HCEC 1CT (cell line): ENCODE measurements at places on chromosomes 7 and 10.

GRCh38 chr7:4641091-4641666 is 40.9 kb upstream of the FOXK1 start:
- DNase-seq = no peak

DNA sequence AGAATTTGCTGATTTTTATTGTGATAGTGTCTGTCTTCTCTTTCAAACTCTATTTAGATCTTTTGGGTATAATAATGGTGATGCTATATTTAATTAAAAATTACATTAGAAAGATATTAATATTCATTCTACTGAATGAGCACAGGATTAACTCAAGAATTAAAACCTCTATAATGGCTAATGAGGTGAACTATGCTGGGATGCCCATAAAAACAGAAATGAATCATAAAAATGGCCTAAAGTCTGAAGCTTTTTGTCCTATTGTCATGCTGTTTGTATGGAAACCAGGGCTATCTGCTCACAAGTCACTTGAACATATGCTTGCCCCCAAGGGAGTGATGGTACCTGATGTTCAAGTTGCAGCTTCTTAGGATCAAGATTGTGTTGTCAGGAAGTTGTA is 76.2 kb upstream of the ICA1 start:
- no peak for DNase-seq

GRCh38 chr7:127704211-127704610 is 52.2 kb downstream of the SND1 start:
- no peak for DNase-seq

DNA sequence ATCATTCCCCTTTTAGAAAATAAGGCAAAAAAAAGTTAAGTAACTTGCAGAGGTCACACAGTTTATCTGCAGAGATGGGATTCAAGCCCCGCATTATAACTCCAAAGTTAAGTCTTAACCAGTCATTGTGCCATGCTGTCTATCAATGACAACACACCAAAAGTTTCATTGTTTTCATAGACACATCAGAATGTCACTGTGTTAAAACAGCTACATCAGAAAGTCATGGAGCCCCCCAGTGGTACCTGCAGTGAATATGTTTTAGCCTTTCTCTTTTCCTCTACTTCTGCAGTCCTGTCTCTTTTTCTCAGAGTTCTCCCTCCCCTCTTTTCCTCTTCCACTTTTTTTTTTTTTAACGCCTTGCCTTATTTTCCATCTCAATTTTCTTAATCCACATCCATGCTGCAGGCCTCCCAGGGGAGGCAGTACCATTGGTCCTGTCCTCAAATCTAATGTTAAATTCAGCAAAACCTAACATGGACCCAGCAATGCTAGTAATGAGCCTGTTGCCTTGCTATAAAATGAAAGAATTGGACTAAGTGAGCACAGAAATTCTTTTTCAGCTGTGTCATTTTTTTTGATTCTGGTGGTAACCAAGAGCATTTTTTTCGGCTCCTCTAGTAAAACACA is 3.8 kb upstream of the NRCAM start:
- DNase-seq = peak; percentile 29

DNA sequence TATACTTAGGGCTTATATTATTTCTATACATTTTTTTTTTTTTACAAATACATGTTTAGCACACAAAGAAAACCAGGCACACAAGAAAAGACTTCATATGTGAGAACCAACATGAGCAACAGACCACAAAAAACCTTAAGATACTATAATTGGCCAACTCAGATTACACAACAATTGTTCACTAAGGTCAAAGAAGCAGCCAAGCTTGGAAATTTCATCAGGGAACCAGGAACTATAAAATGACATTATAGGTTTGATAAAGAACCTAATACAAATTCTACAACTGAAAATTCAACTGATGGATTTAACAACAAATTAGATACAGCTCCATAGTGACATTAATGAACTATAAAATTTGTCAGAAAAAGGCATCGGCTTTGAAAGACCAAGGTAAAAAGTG is 4.4 kb upstream of the LUC7L2 start:
- peak; percentile 47 for DNase-seq
